ENCODE measurements at places on chromosomes 6 and 20. TPM values are rescaled to one million over a fixed set of nuclear protein-coding genes. Genes with fewer than 3 reads are reported as not detected.

DNA sequence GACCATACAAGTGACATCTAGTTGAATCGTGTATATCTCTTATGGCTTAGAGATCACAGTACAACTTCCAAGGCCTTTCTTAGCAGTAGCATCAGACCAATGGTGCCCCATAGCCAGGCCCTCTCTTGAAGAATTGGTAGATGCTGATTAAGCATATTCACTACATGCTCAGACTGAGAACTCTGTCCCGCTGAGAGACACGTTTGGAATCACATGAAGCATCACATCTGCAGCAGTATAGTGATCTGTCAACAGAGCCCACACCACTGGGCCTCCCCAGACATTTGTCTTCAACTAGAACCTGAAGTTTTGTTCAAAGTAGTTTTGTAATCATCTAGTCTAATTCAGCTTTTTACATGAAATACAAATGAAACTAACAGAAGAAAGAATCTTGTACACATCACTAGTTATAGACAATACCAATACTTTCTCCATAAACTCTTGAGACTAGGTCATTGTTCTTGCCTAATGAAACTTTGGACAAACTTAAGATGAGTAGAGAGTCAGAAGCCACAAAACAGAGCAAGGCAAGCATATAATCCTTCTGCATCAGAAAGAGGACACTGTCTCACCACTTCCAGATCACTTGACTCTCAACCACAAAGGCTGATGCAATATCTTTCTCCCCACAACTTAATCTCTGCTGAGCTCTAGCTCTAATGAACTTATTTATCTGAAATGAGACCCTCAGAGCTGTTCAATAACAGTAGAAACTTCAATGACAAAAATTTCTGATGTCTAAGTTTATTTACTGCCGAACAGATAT lies 182.7 kb downstream of the TBX18 start:
- DNase-seq: no peak

- DNase-seq: peak; percentile 38
These were observed 154.3 kb downstream of the CCDC170 start for GRCh38 chr6:151647976-151648639.

GRCh38 chr6:2990248-2990931 lies 9.3 kb upstream of the NQO2 start:
- no peak for DNase-seq

GRCh38 chr6:142906945-142907470 lies 38.0 kb downstream of the HIVEP2 start:
- DNase-seq: no peak

DNA sequence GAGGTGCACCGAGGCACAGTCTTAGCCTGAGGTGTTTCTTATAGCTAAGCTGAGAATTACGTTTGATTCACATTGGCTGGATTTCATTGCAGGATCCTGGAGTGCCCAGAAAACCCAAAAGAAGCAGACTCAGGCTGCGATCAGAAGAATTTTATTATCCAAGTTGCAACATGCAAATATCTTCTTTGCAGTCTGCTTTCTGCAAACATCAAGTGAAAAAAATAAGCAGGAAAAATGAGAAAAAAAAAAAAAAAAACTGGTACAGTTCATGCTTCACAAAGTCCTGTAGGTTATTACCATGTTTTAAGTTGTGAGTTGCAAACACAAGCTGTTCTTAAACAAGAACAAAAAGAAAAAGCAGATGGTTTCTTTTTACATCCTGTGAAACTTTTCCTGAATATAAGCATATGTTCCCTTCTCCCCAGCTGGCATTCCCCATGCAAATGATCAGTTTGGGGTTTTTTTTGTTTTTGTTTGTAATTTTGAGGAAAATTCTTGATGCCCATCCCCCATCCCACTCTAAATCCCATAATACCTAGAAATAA lies 349.0 kb downstream of the CBLN4 start:
- no peak for DNase-seq

GRCh38 chr6:113362301-113363047 lies 494.7 kb upstream of the MARCKS start:
- no peak for DNase-seq

DNA sequence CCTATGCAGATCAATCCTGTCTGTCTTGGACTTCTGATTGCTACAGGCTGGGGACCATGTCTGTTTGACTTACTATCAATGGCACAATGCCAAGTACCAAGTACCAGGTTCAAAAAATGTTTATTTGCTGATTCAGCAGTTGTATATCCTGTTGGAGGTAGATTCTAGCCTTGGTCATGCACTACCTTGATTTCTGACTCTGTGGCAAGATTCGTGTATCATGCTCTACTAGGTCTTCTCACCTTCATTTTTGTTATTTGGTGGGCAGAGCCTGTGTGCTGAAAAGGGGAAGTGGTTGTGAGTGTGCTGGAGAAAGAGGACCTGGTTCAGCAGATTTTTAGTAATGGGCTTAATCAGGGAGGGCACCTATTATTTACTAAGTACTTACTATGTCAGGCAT lies 192.4 kb upstream of the MYLIP start:
- no peak for DNase-seq

- no peak for DNase-seq
These were observed 237.5 kb upstream of the JAG1 start for GRCh38 chr20:10911298-10911697.

Gene TMEM151B
- not detected for total RNA-seq

GRCh38 chr20:57960803-57961575 lies 251.2 kb upstream of the PMEPA1 start:
- no peak for DNase-seq

- DNase-seq: no peak
These were observed 307 bp downstream of the RANBP9 start for GRCh38 chr6:13711324-13711732.

GRCh38 chr20:37519508-37520418 lies 1.3 kb upstream of the NNAT start:
- DNase-seq: no peak

Gene PTCRA
- not detected for total RNA-seq

DNA sequence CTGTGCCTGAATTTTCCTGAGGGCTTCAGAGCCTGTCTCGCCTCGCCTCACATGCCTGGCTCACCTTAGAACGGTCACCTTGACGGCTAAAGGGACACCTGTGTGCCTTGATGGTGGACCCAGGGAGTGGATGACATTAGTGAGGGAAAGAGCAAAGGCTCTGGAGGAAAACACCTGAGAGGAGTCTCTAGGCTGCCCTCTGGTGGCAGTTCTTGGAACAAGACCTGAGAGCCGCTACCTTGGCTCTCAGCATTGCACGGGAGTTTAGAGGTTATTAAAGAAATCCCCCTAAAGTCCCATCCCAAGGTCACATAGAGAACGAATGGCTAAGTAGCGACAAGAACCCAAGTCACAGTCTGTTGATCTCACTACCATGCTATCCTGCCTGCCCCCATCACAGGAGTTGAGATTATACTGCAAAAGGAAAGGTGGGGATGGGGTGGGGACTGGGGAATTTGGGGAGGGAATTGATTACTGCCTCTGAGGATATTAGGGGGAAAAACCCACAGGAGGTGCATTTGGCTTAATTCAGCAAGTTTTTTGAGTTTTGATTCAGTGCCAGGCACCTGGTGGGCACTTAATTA lies 7.9 kb upstream of the CDSN start:
- peak; percentile 40 for DNase-seq

DNA sequence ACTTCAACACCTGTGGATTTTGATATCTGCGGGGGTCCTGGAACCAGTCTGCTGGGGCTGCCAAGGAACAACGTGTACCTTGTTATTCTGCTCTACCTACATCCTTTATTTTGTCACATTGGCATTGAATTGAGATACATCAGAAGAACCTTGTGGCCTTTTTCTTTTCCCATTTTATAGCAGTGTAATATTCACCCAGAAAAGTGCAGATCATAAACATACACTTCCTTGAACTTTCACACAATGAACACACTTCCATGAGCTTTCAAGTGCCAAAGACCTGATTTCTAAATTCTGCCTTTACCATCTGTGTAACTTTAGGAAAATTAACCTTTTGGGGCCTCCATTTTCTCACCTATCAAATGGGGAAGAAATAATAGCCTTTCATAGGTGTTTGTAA lies 29.9 kb upstream of the RREB1 start:
- DNase-seq: no peak

- no peak for DNase-seq
These were observed 16.7 kb downstream of the MAVS start for GRCh38 chr20:3863317-3863716.
